ENCODE measurements at places on chromosomes 7 and 10.

DNA sequence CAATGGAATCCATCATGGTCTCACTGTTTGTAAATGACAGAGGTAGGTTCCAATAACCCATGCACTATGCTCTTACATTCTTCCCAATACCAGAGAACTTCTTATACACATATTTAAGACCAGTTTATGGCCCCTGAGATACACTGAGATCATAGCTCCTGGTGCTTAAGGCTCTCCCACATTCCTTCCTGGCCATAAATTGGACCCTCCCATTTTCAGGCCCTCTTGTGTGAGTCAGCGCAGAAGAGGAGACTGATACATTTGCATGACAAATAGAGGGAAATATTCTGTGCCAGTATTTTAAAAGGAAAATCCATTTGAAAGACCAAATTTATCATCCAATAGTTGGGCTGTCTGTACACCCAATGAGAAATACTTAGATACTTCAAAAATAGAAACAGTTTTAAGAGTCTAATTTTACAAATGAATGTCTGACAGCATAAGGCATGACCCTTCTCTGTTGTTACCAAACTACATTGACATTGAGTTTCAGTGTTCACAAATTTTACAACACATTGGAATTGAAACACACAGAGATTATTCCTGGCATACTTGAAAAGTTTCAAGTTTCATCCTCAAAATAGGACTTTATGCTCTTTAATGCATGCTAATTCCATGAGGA, 35.3 kb downstream of the SLC16A9 start:
- DNase-seq, result no peak

GRCh38 chr10:13904064-13904463, 317.3 kb downstream of the PRPF18 start:
- DNase-seq, result no peak

DNA sequence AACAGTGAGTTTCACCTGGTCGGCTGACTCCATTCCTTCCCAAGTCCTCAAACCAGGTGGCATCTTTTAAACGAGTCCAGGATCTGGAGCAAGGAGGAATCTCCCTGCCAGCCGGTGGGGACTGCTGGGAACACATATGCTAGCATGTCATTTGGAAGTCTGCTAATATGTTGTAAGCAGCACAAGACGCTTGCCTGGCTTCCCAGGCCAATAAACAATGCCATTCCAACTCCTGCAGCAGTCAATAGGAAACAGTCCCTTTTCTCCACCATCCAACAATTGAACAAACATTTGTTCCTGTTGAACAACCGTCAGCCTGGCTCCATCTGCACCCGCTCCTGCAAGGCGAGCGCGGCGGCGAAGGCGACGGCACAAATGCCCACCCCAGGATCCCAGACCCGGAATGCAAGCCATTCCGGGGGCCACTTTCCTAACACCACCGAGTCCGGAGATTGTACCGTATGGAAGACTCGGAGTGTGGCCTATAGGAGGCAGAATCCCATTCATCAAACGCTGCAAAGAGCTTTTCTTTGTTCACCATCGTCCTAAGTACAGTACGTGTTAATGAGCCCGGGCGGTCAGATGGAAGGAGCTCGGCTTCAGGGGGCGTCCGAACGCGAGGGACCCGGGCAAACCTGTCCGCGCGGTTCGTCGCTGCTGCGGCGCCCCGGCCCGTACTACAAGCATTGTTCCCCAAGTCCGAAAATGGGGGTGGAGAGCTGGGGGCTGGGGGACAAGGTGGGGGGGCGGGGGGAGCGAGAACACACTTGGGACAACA, 1.6 kb downstream of the FAM53B start:
- DNase-seq, result no peak

GRCh38 chr7:1508277-1508758, 4.1 kb upstream of the INTS1 start:
- DNase-seq, result no peak

DNA sequence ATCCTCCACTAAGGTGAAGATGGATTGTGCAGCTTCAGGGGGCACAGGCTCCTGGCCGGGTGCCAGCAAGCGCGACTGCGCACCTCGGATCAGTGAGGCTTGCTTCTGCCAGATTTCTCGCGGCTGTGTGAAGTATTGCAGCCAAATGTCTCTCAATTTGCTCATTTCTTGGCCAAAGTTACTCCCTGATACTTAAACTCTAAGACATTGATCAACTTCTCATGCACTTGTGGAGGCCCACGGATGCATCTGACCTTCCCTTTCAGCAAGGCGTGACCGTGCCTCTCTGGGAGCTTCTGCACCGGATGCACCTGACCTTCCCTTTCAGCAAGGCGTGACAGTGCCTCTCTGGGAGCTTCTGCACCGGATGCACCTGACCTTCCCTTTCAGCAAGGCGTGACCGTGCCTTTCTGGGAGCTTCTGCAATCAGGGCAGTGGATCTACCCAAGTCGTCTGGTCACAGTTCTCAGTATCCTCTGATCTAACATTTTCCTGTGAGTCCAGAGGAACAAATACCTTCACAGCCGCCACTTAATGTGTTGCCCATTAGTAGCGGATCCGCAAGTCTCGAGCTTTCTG, 248.3 kb downstream of the ADARB2 start:
- DNase-seq, result no peak

DNA sequence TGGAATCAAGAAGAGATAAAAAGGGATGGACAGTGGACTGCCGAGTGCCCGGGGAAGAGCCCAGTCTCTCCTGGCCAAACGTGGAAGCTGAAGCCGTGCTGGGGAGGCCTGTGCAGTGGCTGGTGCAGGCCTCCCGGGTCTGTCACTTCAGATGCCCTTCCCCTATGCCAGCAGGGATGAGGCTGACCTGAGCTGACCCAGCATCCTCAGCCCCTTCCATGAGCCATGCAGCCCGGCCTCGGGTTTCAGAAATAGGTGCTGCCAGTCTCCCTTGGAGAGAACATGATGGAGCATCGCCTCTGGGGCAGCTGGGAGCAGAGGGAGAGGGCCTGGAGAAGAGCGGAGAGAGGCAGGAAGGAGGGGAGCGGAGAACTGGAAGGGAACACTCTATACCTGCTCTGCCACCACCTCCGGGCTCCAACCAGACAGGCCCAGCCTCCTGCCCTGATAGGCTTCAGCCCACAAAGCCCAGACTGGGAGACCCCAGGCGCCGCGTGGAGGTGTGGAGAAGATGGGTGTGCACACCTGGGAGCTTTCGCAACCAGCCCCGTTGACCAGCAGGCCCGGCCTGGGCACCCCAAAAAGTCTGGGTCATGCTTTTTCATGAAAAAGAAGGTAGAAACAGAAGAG, 68.6 kb upstream of the PPP2R2D start:
- no peak for DNase-seq

DNA sequence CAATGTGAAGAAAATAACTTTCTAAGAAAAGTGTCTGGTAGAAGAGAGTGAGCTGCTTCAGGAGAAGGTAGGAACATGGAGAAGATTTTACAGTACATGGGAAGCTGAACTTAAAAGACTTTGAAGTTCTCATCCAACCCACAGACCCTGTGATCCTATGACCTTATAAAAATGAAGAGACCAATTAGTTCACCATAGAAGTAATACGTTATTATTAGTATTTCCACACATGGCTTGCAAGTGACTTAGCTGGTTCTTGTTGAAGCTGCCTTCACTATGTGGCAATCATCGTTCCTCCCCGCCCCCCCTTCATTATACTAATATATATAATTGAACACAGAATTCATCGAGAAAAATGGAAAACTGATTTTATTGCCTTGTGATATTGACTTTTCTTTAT, 129.1 kb downstream of the SND1 start:
- DNase-seq, result no peak

DNA sequence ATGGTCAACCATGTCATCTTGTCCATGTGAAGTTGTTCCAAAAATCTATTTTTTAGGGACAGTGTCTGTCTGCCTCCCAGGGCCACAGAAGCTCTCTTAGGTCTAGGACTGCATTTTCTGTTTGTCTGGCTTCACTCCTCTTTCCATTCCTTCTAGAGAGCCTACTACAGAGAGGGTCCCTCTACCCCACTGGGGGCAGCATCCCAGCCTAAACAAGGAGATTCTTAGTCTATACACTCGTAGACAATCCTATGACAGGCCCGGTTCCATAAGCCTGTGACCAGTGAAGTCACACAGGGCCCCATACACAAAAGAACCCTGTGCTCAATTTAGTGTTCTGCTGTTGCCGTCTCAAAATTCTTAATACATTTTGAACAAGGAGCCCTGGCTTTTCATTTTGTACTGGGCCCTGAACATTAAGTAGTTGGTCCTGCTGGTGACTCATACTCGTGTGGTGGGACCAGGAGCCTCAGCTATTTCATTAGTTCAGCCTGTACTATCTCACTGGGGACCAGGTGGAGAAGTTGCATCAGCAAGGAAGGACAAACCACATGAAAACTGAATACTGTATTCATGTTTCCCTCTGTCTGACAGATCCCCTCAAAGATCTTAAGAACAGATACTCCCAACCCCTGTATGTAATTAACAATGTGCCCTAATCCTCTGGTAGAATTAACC, 23.5 kb upstream of the FAM180A start:
- no peak for DNase-seq

- DNase-seq, result no peak
Measured at GRCh38 chr10:22977751-22978150, 49.9 kb downstream of the ARMC3 start.

DNA sequence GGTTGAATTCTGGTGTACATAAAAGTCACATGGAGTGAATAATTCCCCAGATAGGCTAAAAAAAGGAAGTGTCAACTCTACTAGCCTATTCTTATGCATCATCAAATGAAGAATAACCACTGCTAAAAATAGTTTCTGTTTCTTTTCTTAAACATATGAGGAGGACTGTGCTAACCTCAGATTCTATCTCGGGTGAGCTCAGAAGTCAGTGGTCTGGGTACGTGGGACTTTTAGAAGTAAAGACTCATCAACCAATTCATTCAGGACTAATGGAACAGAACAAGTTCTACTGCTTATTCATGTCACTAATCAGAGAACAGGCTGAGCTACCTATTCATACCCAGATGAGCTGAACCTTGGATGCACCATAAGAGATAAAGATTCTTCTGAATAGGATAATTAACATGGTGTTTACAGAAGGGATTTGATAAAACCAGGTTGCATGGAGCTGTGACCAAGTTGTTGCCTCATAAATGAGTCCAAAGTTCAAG, 9.5 kb upstream of the ASAH2 start:
- no peak for DNase-seq

- DNase-seq, result no peak
Measured at GRCh38 chr7:101782476-101782875, 35.0 kb upstream of the CUX1 start.

GRCh38 chr10:26881600-26882331, 21.0 kb upstream of the ABI1 start:
- DNase-seq, result peak; percentile 41

DNA sequence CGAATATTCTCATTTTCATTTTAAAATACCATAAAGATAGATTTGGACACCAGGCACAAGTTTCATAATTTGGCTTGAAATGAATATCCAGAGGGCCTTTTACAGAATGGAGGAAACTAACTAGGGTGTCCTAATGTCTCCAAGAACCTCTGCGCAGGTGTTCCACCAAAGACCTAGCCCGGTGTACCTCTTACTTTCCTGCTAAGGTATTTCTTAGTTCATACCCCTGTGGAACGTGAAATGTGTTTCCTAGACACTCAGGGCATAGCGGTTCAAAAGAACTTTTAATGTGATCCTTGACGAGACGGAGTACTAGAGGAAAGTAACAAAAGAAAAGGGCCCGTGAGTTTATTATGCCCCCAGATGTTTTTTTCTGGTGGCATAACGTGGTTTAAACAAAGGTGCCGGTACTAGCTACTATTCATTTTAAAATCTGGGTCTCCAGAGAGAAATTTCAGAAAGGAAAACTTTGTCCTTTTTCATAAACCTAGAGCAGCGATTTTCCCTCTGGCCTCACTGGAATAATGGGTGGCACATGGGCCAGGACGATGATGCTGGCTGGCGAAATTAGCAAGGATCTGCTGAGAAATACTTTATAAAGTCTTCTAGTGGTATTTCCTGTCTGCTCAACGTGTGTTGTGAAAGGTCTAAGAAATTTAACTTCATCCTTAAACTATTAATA, 1.4 kb downstream of the APBB1IP start:
- no peak for DNase-seq

GRCh38 chr10:1100691-1101368, 44.6 kb downstream of the WDR37 start:
- DNase-seq, result no peak

DNA sequence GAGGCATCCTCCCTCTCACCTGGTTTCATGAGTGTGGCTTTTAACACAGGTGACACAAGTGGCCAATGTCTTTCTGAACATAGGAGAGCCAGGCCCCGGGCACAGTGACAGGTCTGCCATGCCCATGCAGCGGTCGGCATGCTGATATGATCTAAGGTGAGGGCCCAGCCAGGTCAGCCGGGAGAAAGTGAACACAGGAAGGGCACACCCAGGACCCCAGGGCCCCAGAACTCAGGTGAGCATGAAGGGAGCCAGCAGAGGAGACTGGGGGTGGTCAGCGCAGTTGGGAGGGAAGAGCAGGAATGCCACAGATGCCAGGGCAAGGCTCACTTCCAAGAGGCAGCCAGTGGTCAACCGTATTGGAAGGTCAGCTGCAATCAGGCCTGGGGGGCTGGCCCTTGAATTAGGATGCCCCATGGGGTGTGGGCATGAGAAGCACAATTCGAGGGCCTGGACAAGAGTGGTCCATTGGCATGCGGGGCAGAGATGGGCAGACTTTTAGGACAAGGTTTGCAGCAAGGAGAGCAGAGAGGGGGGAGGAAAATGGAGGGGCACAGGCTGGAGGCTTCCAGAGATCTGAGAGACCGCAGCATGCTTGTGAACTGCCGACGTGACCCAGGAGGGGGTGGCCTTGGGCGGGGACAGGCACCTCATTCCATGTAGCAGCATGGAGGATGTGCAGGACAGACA, 3.9 kb upstream of the INPP5A start:
- DNase-seq, result no peak

GRCh38 chr10:75932921-75933320, 501.5 kb downstream of the LRMDA start:
- DNase-seq, result no peak

- peak; percentile 82 for DNase-seq
Measured at GRCh38 chr7:90401989-90402388, 1.3 kb upstream of the CLDN12 start.

DNA sequence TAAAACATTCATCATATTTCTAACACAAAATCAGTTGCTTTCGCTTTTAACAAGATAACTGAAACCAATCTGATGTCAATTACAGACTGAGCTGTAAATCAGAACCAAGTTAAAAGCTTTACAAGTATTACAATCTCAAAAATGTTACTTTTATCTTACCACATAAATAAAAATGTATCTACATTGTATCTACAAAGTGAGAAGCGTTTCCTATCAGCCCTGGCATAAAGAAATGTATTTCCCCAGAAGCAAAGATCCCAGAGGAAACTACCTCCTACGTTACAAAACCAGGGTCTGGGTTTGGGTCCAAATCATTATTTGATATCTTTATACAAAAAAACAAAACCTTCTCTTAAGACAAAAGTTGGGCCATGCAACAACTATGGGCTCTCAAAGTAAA, 2.6 kb downstream of the SMURF1 start:
- DNase-seq, result no peak

GRCh38 chr10:15349112-15349511, 22.0 kb downstream of the FAM171A1 start:
- no peak for DNase-seq

GRCh38 chr7:90224195-90224594, 12.7 kb downstream of the STEAP2 start:
- no peak for DNase-seq

- no peak for DNase-seq
Measured at GRCh38 chr7:68461430-68461829, 1136.8 kb upstream of the AUTS2 start.

GRCh38 chr7:78095549-78095948, 297.0 kb downstream of the PHTF2 start:
- DNase-seq, result no peak

- no peak for DNase-seq
Measured at GRCh38 chr10:64113792-64114191, 592.6 kb downstream of the REEP3 start.

All from NCI-H2081 treated with DMSO at 0.1 percent for 48 hours (cell line).